CD4-positive, alpha-beta T cell (primary cell): ENCODE measurements at places on chromosomes 11 and 22.

GRCh38 chr22:41567512-41567768 is 6.6 kb downstream of the CSDC2 start:
- no peak for DNase-seq

- no peak for DNase-seq
Observed at GRCh38 chr11:112649856-112650255, 311.4 kb upstream of the NCAM1 start.

- no peak for DNase-seq
Observed at GRCh38 chr22:50010676-50011446, 1.7 kb downstream of the IL17REL start.

- no peak for DNase-seq
Observed at GRCh38 chr11:14119357-14119756, 156.8 kb downstream of the SPON1 start.

DNA sequence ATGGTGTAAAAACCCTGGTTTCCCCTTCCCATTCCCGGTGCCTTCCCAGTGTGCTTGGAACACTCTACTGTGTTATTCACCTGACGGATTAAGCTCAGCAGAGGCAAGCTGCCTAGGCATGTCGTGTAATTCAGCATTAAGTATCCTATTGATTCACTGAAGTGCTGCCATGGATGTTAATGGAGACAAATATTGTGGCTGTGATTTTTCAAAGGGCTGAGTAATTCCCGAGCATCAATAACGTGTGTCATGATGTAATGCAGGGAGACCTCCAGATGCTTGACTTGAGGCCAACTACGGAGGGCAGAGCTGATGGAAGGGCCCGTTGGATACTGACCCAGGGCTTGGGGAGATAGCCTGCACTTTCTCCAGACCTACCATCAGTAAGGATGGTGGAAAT is 269.0 kb downstream of the ST3GAL4 start:
- DNase-seq: no peak

DNA sequence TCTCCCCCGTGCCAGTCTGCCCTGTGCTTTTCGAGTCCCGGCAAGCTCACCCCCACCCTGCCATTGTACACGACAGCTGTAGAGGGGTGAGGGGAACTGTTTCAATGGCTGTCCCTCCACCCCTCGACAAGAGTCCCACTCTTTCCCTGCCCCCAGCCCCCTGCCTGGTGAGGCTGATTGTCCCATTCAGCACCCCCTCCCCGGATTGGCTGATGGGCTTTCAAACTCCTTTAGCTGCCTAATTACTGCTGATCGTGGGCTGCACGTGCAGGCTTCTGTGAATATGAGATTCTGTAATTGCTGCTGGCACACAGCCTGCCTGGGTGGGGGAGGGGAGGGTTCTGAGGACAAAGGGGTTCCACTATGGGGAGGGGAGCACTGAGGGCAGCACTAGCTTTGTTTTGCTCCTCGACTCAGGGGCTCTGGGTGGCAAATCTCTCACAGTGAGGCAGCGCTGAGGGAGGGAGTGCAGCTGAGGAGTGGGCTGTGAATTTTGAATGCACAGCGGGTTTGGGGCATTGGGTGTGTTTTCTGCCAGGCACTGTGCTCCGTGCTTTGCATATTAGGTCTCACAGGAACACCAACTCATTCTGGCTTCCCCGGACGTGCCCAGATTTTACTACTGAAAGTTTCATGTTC is 42.6 kb upstream of the ACCSL start:
- DNase-seq: no peak

DNA sequence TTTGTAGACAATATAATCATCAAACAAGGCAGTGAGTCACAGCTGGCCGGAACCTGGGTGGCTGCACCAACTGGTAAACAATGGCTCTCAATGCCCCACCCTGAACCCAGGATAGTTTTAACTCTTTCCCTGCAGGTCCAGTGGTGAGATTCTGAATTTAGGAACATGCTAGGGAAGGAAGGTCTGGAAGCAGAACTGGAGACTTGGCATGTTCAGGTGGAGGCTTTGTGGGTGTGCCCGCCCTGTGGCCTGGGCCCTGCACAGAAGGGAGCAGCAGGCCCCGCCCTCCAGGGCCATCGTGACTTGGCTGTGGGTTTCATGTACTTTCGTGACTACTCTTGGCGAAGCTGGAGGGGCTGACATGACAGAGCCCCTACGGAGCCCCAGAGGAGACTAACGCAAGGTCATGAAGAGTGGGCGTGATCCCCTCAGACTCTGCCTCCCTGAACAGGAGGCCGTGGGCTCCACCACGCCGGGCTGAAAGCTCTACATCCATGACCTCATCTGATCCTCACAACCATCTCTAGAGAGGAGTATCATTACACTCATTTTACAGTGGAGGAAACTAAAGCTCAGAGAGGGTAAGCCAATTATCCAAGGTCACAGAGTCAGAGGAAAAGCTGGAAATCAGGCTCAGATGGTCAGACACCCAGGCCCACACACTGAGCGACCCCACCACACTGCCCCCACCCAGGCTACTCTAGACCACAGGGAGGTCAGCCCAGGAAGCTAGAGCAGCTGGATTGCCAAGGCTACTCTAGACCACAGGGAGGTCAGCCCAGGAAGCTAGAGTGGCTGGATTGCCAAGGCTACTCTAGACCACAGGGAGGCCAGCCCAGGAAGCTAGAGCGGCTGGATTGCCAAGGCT is 27.3 kb downstream of the MAFF start:
- DNase-seq: peak; percentile 32

DNA sequence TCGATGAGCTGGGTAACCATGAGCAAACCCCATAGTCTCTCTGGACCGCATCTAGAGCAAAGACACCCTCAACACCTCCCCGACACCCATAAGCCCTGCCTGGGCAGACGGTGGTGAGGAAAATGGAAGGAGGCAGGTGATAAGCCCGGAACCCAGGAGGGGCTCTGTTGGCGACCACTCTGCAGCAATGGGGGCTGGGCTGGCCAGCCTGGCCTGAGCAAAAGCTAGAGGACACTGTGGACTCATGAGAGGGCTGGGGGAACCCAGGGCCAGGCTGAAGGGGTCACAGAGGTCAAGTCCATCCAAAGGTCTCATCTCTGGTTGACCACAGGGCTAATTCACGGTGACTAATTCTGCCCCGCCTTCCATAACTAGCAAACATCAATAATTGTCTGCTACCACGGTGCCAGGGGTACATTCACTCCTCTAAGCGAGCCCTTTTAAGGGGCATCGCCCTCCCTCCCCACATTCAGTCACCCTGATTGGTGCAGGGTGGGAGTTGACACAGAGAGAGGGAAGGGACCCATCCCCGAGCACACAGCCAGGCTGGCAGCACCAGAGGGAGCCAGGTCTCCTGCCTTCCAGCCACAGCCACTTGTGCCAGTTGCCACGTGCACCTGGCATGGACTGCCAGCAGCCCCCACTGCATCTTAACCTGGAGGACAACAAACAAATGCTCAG is 4.0 kb downstream of the PYGM start:
- DNase-seq: peak; percentile 16

- DNase-seq: no peak
Observed at GRCh38 chr11:90646706-90647105, 423.9 kb upstream of the CHORDC1 start.

DNA sequence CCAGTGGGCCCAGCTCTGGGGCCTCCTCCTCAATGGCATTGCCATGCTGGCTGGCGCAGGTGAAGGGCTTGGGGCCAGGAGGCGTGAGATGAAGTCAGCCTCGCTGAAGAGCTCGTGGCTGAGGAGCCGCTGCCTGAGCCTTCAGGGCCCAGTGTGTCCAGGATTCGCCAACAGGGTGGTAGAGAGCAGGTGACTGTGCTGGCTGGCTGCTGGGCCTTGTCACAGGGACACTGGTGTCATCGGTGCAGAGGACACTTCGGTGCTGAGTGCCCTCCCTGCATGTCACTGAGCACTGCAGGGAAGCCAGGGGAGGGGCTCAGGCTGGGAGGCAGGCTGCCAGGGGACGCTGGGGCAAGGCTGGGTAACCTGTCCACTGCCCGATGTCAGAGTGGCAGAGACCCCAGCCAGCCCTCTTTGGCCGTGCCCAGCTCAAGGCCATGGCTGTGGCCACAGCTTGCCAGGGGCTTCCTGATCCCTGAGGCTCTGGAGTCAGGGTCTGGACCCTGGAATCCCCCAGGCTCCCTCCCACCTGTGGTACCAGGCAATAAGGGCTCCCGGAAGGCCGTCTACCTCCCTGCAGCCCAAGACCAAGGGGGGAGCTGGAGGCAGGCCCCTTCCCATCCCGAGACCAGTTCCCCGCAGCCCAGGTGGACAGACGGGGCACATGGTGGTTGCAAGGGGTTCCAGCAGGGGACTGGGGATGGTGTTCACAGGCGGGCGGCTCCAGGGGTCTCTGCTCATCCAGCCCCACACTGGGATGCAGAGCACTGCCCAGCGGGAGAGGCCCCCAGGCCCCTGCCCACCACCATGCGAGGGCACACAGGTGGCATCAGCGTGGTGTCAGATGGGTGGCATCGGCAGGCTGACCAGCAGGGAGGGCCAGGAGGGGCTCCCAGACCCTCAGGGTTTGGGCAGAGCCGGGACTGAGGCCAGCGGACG is 63.9 kb downstream of the ARFGAP3 start:
- DNase-seq: no peak

DNA sequence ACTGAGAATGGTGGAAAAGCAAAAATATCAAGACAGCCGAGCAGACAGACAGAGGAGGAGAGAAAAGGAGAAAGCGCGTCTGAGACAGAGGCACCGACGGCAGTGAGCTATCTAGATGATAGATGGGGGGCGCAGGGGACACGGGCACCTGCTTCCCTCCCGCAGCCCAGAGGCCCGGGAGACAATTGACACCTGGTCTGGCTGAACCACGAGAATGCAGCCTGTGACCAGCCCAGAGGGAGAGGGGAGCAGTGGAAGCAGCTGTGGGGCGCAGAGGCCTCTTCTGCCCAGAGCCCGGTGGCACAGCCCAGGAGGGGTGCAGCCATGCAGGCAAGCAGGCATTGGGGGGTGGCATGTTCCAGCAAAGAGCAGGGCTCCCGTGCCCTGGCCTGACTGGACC is 48.2 kb downstream of the ELFN2 start:
- DNase-seq: no peak

GRCh38 chr11:111604392-111605009 is 2.3 kb downstream of the SIK2 start:
- DNase-seq: no peak
